ENCODE measurements at places on chromosomes 11 and 22. TPM values are rescaled to one million over a fixed set of nuclear protein-coding genes. Genes with fewer than 3 reads are reported as not detected.

Gene ANO9
- not detected for total RNA-seq

Gene VSIG2
- total RNA-seq, result not detected

Gene RFPL2
- not detected for total RNA-seq

Gene CPT1A
- total RNA-seq, result 11.5 TPM
